CD4-positive, alpha-beta T cell treated with Interleukin-2 at 100 ng/mL for 4 hours (primary cell): ENCODE measurements at places on chromosomes 12 and 14.

DNA sequence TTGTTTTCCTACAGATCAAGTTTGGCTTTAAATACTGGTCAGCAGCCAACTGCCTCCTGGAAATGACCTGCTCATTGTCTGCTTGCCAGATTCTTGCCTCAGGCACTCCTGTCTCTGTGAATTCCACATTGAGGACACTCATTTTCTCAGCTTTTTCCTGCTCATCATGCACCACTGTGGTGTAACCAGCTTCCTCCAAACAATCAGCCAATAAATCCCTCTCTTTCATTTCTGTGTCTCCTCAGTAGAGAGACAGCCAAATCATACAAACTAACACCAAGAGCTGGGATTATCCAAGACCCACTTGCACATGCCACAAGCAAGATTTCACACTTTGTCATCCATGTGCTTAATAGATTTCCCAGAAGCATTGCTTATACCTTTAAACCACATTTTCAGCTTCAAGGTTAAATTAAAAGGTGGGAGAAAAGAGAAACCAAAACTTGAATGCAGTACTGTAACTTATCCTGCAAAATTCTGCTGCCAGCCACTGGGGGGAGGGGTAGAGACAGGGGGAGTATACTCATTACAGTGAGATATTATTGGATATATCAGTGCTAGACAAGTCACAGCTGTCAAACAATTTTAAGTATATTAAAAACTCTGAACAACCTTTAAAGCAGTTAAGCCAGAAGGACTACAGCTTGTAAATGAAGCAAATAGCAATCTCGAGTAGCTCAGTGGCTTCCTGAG, 105.0 kb downstream of the PPP2R5E start:
- DNase-seq = peak; percentile 35

- DNase-seq = no peak
These were observed 411.0 kb downstream of the LRIG3 start for GRCh38 chr12:58509116-58509885.

DNA sequence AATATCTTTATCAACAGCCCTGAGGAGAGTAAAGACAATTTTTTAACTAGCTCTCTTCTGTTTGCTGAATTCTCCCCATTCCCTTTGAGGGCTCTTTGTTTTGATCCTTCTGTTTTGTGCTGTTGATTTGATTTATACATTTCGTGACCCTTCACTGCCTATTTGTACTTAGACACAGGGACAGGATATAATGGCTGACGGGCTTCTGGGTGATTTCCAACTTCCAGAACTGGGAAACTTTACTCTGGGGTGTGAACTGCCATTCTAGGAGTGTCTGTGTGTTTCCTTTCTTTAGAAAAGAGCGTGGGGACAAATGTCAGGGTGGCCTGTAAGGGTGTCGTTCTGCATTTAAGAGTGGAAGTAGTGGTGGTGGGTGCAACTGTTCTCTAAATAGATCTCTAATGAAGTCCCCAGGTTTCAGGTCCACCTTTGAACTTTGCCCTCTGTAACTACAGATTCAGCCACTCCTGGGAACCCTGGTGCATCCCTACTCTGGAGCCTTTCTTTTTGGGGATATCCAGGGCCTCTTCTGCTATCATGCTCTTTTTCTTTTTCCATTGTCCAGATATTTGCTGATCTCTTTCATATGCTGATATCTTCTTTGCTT, 22.3 kb upstream of the SSPN start:
- no peak for DNase-seq

- no peak for DNase-seq
These were observed 1225.6 kb downstream of the VRK1 start for GRCh38 chr14:98022541-98023520.

DNA sequence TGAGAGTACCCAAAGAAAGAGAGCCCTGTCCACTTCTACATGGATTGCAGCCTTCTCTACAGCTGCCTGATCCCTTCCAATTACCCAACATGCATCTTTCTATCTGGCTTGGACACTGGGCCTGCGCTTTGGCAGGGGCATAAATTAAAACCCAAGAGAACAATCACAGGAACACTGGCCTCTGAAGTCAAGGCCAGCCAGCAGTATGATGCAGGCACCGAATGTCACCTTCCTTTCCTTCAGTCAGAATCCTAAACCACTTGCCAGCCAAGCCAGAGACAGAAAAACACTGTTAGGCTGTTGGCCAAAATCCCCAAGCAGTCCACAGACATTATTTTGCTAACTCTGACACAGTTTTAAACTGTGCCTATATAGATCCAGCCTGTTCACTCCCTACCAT, 113.7 kb downstream of the DUSP6 start:
- DNase-seq = no peak

DNA sequence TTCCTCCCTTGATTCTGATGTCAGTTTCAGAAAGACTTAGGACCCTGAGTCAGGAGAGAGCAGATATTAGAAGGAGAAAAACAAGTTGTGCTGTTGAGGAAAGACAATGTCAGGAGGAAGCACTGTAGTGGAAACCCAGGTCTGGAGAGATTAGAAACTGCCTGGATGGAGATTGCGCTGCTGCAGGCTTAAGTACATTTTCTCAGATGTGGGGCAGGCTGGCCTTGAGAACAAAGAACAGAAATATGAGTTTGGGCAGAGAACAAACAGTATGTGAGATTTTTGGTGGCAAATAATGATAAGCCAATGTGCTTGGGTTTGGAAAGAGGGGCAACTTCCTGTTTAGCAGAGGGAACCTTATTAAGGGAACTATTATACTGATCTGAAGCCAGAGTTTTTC, 74.3 kb upstream of the PRMT8 start:
- no peak for DNase-seq

- no peak for DNase-seq
These were observed 584 bp upstream of the NEDD1 start for GRCh38 chr12:96906498-96906848.

DNA sequence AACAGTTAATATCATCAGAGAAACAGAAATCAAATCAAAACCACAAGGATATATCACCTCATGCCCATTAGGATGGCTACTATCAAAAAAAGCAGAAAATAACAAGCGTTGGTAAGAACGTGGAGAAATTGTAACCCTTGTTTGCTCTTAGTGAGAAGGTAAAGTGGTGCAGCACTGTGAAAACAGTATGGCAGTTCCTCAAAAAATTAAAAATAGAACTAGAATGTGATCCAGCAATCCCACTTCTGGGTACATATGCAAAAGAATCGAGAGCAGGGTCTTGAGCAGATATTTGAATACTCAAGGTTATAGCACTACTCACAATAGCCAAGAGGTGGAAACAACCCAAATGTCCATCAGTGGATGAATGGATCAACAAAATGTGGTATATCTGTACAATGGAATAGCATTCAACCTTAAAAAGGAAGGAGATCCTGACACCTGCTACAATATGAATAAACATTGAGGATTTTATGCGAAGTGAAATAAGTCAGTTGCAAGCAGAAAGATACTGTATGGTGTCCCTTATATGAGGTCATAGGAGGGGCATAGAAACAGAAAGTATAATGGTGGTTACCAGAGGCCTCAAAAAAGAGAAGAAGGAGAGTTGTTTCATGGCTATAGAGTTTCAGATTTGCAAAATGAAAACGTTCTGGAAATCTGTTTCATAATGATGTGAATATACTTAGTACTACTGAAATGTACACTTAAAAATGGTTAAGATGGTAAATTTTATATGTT, 131.0 kb upstream of the EEA1 start:
- DNase-seq = no peak

GRCh38 chr12:19273482-19274330, 144.2 kb downstream of the PLEKHA5 start:
- peak; percentile 75 for DNase-seq

GRCh38 chr14:31930493-31931240, 146.4 kb upstream of the ARHGAP5 start:
- DNase-seq = no peak

- no peak for DNase-seq
These were observed 12.2 kb downstream of the MMP14 start for GRCh38 chr14:22848351-22849164.

- no peak for DNase-seq
These were observed 156.0 kb downstream of the LRIG3 start for GRCh38 chr12:58764100-58764953.

GRCh38 chr14:87994974-87995373, 2.0 kb upstream of the GALC start:
- DNase-seq = peak; percentile 39

GRCh38 chr14:61116369-61116768, 135.3 kb downstream of the SLC38A6 start:
- no peak for DNase-seq

- no peak for DNase-seq
These were observed 63.7 kb downstream of the SLC24A4 start for GRCh38 chr14:92386637-92387036.

- DNase-seq = no peak
These were observed 451.3 kb downstream of the ZFP36L1 start for GRCh38 chr14:68341411-68342212.

DNA sequence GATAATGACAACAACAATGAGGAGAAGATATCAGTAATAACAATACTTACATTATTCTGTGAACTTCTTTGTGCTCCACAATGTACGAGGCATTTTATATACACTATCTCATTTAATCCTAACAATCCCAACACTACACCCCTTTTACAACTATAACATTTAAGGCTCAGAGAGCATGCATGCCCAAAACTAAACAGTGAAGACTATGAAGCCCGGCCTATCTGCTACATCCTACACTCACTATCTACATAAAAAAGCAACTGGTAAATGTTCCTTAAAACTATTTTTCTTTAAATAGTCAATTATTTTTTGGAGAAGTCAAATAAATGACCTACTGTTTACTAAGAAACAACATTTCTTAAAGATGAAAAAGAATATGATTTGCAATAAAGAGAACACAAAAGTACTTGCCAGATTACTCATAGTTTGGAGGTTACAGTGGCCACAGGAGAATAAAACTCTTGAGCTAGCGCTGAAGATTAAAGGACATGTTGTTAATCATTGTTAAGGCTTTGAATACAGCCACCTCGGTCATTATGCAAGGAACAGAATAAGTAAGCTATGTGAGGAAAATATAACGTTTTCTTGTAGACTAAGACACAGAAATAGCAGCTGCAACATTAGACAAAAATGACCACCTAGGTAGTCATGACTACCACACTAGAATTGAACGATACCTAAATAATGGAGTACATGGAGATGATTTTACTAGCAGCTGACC, 56.7 kb downstream of the EPS8 start:
- no peak for DNase-seq

DNA sequence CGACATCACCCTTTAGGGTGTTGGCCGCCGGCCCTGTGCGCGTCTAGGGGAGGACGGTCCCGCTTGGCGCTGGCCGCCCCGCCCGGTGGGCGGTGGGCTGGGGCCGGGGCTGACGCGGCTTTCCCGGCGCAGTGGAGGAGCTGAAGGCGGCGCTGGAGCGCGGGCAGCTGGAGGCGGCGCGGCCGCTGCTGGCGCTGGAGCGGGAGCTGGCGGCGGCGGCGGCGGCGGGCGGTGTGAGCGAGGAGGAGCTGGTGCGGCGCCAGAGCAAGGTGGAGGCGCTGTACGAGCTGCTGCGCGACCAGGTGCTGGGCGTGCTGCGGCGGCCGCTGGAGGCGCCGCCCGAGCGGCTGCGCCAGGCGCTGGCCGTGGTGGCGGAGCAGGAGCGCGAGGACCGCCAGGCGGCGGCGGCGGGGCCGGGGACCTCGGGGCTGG, 3.6 kb downstream of the TNFAIP2 start:
- DNase-seq = no peak

DNA sequence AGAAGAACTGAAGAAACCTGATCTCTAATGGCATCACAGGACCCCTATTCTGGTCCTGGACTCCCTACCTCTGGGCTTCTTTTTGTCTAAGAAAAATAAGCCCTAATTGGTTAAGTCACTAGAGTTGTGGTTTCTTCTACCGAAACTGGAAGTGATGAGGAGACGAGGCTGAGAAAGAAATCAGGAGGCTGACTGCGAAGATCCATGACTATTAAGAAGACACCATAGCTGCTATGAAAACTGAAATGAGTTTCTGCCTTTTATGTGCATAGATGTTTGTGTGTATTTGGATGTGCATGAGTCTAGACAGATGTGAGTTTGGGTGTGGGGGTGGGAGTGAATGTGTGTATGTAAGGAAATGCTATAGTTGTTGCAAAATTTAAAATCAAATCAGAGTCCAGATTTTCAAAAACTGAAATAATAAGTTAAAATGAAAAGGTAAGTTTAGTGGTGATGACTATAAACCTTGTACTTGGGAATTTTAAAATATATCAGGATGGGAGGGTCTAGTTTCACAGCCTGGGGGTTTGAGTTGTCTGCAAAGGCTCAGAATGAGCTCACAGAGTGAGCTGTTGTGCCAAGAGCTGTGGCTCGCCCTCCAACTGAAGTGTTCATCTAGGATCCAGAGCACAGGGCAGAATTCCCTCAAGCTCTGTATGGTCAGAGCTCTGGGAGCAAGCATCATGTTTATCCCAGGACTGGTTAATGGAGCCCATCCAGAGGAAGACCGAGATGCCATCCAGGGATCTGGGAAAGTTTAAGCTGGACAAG, 94.9 kb downstream of the VCPKMT start:
- DNase-seq = peak; percentile 32

DNA sequence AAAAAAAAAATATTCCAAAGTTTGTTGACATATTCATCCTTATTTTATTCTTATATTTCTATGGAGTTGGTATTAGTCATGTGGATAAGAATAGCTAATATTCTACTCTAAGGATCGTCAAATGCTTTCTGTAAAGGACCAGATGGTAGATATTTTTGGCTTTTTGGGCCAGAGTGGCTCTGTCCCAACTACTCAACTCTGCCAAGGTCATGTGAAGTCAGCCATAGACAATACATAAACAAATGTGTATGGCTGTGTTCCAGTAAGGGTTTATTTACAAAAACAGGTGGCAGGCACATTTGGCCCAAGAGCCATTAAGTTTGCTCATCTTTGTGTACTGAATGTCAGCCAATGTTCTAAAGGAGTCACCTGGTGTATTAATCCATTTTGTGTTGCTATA, 131.8 kb downstream of the TBX5 start:
- DNase-seq = no peak

- no peak for DNase-seq
These were observed 120.0 kb upstream of the NOS1 start for GRCh38 chr12:117481470-117481869.

GRCh38 chr12:115794659-115795081, 482.8 kb downstream of the MED13L start:
- no peak for DNase-seq
